ENCODE measurements at places on chromosomes 4 and X.

DNA sequence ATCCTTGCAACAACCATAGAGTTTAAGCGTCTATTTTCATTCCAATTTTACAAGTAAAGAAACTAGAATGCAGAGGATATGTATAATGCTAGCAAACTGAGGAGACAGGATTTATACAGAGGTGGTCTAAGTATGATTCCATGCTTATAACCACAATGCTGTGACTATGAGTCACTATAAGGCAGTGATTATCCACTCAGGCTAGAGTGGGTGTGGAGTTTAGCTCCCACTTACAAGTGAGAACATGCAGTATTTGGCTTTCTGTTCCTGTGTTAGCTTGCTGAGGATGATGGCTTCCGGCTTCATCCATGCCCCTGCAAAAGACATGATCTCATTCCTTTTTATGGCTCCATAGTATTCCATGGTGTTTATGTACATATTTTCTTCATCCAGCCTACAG lies 41.6 kb upstream of the EDA2R start:
- no peak for DNase-seq

GRCh38 chr4:11287055-11287454 lies 141.6 kb downstream of the HS3ST1 start:
- DNase-seq: no peak

GRCh38 chrX:40835526-40835925 lies 100.2 kb upstream of the MED14 start:
- no peak for DNase-seq

- no peak for DNase-seq
Observed at GRCh38 chr4:15410750-15411149, 17.1 kb upstream of the C1QTNF7 start.

DNA sequence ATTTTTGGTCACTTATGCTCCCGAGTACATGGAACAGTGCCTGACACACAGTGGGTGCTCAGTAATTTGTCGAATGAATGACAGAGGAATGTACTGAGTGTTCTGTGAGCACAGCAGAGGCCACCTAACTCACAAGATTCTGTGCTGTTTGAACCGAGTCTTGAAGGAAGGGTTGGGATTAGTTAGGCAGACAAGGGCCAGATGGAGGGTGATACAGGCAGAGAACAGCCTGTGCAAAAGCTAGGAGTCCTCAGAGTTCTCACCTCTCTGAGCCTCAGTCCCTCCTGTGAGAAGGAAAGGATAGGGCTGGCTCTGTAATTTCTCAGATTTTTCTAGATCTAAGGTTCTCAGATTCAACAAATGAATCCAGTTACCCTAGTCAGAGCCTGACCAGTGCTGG lies 108.8 kb downstream of the NHSL2 start:
- no peak for DNase-seq

DNA sequence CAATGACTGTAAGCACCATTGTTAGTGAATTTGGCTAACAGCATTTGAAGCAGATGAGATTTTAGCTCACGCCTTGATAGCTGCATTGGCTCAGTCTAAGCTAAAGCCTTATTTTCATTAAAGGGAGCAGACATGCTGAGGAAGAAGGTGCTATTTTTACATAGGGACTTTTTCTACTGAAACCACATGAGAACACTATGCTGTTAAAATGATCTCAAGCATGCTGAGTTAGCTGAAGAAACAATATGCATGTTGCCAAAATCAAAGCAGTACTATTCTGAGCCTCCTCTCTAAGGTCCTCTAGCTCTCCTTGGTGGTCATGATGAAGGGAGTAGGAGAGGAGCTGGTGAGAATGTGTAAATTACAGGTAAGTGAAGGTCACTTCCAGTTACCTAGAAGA lies 134.4 kb upstream of the JADE1 start:
- no peak for DNase-seq

- DNase-seq: no peak
Observed at GRCh38 chr4:8016527-8016926, 76.9 kb upstream of the AFAP1 start.

DNA sequence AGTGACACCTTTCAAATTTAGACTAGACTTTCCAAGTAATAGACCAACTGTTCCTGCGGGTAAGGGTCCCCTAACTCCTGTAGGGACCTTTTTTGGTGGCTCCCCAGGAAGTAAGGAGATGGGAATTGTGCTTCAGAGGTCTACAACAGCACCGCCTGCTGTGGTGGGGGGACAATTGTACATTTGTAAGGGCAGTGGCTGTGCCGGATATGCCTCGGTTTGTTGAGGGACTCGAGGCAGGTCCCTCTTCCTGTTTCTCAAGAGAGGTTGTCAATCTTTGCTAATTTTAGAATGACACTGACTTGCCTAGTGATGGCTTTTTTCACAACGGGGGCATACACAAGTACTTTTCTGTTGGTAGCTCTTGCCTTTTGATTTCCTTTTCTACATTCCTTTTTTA lies 15.5 kb upstream of the HSD17B11 start:
- no peak for DNase-seq

DNA sequence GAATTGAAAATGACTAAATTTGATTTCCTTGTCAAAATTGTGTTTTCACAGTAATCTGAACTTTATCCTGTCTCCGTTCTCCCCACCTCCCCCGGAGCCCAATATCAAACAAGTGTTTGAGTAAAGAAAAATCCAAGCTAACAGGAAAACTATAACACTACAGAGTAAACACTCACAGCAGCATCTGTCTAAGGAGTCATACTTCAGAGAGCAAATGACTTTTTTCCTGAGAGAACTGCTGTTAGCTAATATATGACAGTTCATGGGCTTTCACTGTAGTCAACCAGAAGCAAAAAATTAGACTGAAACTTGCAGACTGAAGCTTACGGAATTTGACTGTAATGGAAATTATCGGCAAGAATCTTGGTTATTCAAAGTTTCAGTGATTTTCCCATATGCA lies 321.7 kb downstream of the ANKRD50 start:
- DNase-seq: no peak

GRCh38 chr4:165403637-165404036 lies 24.8 kb downstream of the CPE start:
- no peak for DNase-seq

DNA sequence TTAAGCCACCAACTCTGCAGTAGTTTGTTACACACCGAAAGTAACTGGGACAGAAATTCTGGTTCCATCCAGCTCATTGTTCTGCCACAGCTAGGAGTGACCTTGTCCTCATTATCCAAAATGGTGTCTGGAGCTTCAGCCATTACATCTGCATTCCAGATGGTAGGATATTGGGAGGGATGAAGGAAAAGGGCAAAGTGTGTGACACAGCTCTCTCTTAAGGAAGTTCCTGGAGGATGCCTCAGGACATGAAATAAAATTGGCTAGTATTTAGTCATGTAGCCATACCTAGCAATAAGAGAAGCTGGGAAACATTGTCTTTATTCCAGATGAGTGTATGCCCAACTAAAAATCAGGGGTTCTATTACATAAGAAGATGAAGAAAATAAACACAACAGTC lies 262.0 kb downstream of the BCOR start:
- no peak for DNase-seq

- DNase-seq: no peak
Observed at GRCh38 chr4:19478791-19479190, 772.9 kb upstream of the SLIT2 start.

DNA sequence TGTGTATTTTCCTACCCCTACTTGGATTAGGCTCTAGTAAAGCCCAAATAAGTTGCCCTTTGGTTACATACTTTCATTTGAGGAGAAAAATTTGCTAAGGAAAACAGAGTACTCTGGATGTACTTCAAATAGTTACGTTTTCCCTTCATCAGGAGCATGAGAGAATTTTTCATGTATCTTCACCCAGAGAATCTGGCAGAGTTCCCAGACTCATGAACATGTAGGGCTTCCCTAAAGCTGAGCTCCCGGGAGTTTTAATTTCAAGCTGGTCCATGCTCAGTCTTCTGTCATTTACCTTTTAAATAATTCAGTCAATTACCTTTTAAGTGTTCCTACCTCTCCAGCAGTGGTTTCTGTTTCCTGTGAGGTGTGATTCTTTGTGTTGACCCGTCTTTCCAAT lies 367.5 kb upstream of the GRID2 start:
- DNase-seq: no peak

DNA sequence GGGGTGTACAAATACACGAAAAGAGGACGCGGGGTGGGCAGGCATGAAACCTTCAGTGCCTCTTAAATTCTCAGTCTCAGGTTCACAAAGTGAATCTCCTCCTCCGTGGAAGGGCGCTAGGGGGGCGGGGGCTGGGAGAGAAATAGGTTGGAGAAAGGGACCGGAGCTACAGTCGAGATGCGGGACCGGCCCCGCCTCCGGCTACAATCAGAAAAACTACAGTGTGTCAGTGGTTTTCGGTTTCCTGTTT lies 3.4 kb downstream of the MAML3 start:
- DNase-seq: peak; percentile 76

GRCh38 chr4:25424539-25425228 lies 47.6 kb downstream of the ANAPC4 start:
- DNase-seq: no peak

DNA sequence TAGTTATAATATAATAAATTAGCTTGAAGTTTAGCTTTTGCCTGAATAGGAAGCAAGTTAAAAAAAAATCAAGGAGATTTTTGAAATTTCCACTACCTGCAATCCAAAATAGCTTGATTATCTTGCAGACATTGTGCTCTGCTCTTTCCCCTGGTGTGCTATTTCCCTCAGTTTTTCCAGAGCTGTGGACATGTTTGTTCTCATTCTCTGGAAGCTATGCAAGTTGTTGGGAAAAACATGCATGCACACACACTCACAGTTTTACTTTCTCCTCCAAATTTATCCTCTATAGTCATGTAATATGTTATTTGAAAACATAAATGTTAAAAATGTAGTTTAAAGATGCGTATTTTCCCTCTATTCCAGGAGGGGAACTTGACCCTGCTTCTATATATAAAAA lies 225.8 kb upstream of the ARSJ start:
- DNase-seq: no peak

DNA sequence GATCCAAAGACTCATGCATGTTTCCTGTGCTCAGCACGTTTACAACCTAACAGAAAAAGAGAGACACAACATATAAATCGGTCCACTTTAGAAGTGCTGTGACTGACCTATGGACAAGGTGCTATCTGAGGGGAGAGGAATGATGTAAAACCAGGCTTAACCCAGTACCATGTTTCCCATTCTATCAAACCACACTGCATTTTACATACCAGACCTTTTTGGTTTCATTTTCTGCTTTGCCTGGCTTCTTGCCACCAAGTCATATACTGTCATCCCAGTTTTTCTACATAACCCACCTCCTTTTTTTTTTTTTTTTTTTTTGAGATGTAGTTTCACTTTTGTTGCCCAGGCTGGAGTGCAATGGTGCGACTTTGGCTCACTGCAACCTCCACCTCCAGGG lies 82.2 kb downstream of the KLF8 start:
- DNase-seq: no peak

GRCh38 chrX:116384406-116384954 lies 51.9 kb upstream of the SLC6A14 start:
- DNase-seq: no peak

DNA sequence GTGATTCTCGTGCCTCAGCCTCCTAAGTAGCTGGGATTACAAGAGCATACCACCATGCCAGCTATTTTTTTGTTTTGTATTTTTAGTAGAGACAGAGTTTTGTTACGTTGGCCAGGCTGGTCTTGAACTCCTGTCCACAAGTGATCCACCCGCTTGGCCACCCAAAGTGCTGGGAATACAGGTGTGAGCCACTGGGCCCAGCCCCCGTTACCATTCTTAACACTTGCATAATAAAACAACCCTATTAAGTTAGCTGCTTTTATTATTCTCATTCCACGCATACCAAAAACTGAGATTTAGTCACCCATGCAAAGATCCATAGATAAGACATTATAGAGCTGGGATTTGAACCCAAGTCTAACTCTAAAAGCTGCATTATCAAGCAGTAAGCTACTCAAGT lies 6.0 kb upstream of the TEX13A start:
- no peak for DNase-seq

GRCh38 chr4:150960818-150961217 lies 54.3 kb downstream of the LRBA start:
- DNase-seq: no peak

DNA sequence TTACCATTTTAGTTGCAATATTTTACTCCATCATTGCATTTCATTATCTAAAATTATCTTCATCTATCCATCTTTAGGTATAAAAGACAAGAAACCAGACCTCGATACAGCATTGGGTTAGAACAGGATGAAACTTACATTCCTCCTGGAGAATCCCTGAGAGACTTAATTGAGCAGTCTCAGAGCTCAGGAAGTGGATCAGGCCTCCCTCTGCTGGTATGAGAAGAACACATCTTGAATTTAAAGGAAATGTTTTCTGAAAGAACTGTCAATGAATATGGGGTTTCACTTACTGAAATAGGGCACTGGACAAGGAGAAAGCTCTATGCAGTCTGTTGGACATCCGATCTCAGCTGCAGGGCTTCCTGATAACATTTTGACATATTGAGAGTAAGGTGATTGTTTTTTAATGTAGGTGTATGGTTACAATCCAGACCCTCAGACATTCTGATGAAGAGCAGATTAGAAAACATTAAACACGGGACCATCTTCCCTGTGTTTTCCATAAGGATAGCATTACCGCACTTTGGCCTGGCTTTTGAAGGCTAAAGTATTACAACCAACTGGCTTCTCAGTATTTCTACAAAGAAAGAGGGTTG lies 367.2 kb downstream of the BMPR1B start:
- DNase-seq: peak; percentile 2
